ENCODE measurements at places on chromosomes 3 and 15. TPM values are rescaled to one million over a fixed set of nuclear protein-coding genes. Genes with fewer than 3 reads are reported as not detected.

DNA sequence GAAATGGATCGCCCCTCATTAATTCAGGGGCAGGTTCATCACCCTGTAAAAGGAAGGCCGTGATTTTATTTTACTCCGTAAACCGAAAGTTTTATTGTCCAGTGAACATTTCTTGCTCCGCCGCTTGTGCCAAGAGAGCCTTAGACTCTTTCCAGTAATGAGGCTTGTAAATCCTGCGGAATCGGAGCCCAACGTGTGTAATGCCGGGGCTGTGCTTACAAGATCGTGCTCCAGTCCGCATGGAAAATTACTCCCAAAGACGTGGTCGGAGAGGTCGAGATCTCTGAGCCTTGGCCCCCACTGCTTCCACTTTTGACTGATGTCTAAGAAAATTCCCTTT, 649 bp upstream of the PLOD2 start:
- no peak for DNase-seq

ETFA gene
- total RNA-seq, result 149 TPM

CEMIP gene
- total RNA-seq, result 0.44 TPM

POLQ gene
- 14.5 TPM for total RNA-seq

ZNF35 gene
- total RNA-seq, result 18.2 TPM

DNA sequence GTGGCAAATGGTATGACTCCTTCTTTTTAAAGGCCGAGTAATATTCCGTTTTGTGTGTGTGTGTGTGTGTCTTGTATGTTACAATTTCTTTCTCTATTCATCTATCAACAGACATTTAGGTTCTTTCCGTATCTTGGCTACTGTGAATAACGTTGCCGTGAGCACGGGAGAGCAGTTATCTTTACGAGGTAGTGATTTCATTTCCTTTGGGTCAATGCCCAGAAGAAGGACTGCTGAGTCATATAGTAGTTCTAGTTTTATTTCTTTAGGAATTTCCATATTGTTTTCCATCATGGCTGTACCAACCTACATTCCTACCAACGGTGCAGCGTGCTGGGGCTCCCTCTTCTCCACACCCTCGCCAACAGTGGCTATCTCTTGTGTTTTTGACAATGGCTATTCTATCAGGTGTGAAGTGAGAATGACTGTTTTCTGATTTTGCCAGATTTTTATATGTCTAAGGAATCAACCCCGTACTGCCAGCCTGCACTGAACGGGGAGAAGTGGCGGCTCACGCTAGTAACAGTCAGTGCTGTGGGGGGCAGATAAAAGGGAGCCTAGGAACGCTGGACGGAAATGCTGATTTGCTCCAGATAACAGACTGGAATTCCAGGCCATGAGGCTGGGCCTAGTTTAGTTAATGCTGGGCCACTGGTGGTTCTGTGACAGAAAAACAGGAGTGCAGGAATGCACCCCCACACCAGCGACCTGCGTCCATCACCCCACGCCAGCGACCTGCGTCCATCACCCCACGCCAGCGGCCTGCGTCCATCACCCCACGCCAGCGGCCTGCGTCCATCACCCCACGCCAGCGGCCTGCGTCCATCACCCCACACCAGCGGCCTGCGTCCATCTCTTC, 168.1 kb downstream of the XXYLT1 start:
- no peak for DNase-seq

TCF12 gene
- 68.1 TPM for total RNA-seq

DNA sequence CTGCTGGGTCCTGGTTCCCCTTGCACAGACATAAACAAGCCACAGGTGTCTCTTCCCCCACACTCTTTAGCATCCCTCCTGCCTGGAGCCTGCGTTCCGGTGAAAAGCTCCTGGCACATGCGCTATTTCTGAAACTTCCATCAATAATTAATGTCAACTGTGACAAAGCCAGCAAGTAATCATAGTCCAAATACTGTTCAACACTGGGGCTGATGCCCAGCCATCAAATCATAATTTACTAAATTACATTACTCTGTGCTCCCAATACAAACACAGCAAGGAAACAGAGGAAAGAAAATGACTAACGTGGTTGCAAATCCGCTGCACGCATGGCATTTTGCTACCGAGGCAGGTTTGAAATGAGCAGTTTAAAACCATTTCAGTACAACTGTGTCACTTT, 294.7 kb downstream of the ERC2 start:
- DNase-seq, result no peak

GRCh38 chr3:17678116-17678741, 64.2 kb downstream of the TBC1D5 start:
- DNase-seq, result no peak

DNA sequence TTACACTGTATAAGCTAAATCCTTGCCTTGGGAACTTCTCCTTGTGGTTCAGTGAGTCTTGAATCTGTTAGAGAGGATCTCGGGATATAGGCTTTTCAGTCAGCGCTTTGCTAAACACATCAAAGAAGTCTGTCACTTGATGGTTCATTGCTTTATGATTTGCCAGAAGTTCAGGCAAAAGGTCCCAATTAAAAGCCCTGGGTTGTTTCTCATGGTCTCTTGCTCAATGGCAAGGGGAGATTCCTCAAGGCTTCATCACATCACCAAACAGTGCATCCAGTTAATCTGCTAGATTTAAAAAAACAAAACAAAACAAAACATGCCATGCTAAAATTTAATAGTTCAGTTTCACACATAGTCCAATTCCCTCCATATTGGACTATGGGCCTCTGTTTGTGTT, 114.8 kb downstream of the FILIP1L start:
- no peak for DNase-seq

GRCh38 chr3:177760803-177761202, 563.5 kb upstream of the TBL1XR1 start:
- no peak for DNase-seq

CHRM5 gene
- total RNA-seq, result not detected

DNA sequence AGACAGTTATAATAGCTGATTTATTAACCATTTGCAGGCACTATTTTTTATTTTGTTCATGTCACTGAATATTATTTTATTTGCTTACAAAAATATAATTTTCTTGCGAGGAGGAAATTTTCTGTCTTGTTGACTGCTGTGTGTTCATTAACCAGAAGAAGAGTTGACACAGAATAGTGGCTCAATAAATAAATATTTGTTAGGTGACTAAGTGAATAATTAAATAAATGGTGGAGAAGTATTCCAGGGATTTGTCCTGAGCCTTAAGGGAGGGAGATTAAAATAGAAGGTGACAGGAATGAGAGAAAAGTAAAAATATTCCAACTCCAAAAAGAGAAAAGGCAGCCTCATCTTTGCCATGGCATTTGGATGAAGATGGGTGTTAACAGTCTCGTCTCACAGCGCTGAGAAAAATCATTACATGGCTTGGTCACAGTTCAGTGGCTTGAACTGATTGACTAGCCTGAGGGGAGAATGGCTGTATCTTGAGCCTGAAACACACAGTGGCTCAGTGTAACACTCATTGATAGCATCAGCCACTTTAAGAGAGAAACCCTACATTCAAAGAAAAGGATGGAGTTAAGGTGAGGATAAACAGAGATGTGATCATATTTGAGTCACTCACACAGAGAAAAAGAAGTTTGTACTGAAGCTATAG, 449.9 kb upstream of the NAALADL2 start:
- DNase-seq, result no peak

GRCh38 chr3:42685363-42685881, at the start of gene KLHL40:
Gene KLHL40, plus strand, starts transcription at chr3:42685537. Its CDS starts 82 bp downstream, at chr3:42685619.
- DNase-seq, result no peak

GRCh38 chr15:101013769-101014675, 94.9 kb downstream of the LRRK1 start:
- DNase-seq, result no peak

- DNase-seq, result no peak
Measured at GRCh38 chr15:73518180-73518862, 75.4 kb downstream of the REC114 start.

- DNase-seq, result no peak
Measured at GRCh38 chr15:81410318-81410753, 36.3 kb upstream of the TMC3 start.

GRCh38 chr3:170128259-170128976, 53.1 kb downstream of the PHC3 start:
- peak; percentile 84 for DNase-seq

DNA sequence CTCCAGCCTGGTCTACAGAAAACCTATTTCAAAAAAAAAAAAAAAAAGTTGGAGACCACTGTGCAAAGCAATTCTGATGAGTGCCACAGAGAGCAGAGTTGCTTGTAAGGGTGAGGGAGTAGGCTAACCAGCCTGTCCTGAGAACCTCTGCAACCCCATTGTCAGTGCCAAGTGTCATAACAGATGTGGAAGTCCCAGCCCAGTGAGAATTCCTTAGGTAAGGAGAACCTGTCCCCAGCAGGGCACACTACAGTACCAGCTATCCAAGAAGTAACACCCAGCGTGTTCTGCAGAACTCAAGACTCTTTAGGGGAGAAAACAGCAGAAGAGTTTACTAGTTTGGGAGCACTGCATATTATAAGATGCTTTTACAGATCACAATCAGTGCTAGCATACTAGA, 156.3 kb downstream of the LIPC start:
- DNase-seq, result no peak

MYO1E gene
- 266 TPM for total RNA-seq

GRCh38 chr3:81308306-81308705, 453.1 kb downstream of the GBE1 start:
- DNase-seq, result no peak

DNA sequence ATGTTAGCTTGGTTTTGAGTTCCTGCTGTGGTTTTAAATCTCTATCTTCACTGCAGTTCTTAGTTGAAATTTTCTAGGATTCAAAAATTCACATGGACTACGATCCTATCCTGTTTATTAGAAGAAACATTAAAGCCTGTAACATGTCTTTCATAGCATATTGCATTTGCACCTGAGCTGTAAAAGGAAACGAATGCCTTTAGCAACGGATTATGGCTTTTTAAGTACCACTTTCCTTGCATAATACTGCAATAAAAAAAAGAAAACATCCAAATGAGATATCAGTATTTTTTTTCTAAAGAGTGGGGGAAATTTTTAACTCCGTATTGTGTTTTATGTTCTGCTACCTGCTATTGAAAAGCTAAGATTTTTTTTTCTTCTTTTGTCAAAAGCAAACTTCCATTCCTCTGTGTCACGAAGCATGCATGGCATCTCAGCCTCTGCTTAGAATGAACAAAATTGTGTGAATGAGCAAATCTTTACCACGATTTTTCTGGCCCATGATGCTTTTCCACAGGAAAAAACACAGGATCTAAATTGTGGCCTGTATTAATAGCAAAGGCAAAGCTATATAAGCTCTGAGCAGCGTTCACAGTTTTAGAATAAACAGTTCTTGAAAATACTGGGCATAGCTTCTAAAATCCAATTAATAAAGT, 110.0 kb upstream of the CDIN1 start:
- DNase-seq, result no peak

B3GNT5 gene
- 1.3 TPM for total RNA-seq

- DNase-seq, result no peak
Measured at GRCh38 chr3:47362701-47363100, 18.1 kb upstream of the PTPN23 start.

- no peak for DNase-seq
Measured at GRCh38 chr15:42137461-42138261, 18.8 kb downstream of the PLA2G4F start.

SLC28A1 gene
- total RNA-seq, result not detected

DNA sequence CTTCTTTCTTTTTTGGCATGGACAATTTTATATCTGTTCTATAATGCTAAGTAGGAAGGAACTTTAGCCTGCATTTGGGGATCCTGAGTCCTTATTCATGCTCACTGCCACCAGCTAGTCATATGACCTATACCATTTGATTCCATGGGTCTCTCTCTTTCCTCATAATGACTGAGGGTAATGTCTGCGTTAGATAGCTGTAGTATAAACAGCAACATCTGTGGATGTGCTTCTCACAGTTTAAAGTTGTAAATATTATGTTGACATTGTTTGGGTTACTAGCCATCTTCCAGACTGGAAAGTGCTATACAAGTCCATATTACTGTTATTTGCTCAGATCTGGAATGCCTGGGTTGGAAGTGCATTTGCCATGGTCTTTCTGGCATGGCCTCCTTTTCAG, 274.9 kb upstream of the SEMA6D start:
- DNase-seq, result no peak

CD96 gene
- total RNA-seq, result 0.45 TPM

GRCh38 chr3:85110393-85110792, 151.6 kb downstream of the CADM2 start:
- DNase-seq, result no peak

- peak; percentile 53 for DNase-seq
Measured at GRCh38 chr3:143973259-143974021, 1.8 kb downstream of the DIPK2A start.

DNA sequence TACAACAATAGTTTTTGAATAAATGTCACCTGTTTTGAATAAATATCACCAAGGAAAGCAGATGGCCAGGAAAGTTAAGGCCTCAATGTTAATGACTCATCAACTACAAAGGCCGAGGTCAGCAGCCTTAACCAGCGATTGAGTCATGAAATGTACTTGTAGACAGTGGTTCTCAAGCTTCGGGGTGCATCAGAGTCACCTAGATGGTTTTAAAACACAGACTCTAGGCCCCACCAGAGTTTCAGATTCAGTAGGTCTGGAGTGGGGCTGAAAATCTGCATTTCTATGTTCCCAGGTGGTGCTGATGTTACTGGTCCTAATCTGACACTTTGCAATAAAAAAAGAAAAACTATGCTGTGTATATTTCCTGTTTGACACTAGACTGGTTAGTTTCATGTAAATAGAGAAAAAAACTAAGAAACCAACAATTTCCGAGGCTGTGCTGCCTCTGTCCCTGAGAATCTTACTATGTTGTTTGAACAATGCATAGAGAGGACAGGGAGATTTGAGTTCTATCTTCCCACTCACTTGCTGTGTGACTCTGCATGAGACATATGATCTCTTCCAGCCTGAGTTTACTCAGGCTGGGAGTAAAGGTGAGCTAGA, 9.8 kb downstream of the RAB27A start:
- DNase-seq, result peak; percentile 96

SNTN gene
- not detected for total RNA-seq

- DNase-seq, result no peak
Measured at GRCh38 chr15:43934480-43934879, 107.7 kb downstream of the WDR76 start.

DNA sequence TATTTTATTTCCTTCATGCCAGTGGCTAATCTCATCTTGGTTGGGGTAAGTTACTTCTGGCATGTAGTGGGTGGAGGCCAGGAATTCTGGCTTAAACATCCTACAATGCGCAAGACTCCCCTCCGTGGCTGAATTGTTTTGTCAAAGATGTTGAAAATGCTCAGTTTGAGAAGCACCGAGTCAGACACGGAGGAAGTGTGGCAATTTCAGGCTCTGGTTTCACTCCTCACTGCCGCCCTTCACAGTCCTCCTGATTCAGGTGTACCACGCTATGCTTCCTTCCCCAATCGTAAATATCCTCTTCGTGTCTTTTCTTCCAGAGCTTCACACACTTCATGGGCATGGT, 150.7 kb downstream of the OPA1 start:
- DNase-seq, result no peak

SEMA6D gene
- total RNA-seq, result not detected

DNA sequence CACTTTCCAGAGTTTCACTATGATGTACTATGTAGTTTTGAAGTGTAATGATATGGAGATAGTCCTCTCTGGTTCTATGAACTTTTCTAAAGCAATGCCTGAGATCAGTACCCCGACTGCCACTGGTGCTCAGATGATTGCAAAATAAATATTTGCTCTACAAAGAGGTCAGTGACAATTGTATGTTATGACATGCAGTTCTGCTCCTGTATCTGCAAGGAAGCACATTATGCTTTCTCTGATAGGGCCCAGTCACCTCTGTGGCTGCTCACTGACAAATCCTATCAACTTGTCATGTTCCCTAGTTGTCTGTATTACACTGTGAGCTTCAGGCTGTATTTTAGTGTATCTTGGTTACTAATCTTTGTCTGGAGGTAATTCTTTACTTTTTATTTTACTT, 362.6 kb downstream of the ROBO1 start:
- no peak for DNase-seq

All from GM12878 (cell line).